ENCODE measurements at places on chromosomes 5 and 9.

DNA sequence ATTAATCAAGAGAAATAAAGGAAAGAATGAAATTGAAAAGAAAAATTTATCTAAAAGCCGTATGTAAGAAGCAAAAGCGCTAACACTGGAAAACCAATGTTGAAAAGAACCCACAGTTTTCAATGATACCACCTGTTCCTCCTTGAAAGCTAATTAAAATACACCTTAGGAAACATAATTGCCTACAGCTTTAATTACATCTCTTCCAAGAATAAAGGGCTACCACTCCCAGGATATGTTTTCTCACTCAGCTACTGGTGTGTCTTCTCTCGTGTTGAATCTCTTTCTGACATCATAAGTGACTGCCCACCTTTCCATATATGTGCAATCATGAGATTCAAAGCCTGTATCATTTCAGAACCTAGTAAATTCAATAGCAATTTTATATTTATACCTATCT lies 880.6 kb upstream of the DMAC1 start:
- no peak for DNase-seq

DNA sequence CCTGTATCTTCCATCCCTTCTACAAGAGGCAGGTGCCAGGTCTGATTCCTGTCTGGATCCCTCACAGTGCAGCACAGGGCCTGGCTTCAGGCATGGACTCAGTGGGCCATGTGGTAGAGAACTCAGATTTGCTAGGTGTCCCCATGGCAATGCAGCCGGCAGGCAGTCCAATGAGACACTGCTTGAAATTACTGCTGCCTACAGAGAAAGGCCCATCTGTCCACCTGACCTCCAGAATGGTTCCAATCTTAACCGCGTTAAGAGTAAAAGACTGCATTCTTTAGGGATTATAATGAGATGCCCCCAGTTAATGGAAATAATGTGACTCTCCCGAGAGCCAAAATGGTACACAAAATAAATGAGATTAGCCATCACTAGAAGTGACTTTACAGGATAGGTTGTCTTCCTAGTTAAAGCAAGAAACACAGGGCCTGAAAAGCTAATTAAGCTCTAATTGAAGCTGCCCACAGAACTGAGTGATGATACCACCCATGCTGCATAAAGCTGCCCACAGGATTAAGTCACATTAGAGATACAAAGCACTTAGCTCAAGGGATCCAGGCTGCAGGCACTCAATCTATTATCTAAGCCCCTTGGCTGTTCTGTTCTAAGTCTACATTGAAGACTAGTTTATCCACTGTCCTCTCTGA lies 11.4 kb downstream of the FAM193B start:
- DNase-seq, result no peak

DNA sequence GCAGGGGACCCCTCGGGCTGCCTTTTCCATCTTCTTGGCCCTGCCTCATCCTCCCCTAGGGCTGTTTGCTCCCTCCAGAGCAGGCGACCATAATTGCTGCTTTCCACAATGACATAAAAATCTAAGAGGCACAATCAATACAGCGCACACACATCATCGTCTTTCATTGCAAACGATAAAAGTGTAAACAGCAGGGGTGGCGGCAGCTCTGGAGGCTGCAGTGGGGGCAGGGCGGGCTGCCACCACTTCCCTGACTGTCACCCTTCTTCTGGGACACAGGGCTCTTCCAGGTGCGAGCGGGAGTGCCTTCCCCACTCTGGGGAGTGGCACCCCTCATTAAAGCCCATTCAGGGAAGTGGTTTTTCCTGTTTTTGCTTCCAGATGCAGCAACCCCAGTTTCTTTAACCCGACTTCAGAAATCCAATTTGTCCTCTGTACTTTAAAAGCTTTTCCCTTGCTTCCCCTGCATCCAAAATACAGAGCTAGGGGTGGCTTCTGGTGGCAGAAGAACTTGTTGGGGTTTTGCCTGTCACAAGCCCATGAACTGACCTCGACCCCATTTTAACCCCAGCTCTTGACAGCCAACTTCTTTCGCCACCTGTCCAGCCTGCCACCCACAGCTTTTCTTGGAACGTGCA lies 45.7 kb downstream of the TSPAN17 start:
- DNase-seq, result no peak

GRCh38 chr5:107320376-107320775 lies 350.4 kb downstream of the EFNA5 start:
- no peak for DNase-seq

DNA sequence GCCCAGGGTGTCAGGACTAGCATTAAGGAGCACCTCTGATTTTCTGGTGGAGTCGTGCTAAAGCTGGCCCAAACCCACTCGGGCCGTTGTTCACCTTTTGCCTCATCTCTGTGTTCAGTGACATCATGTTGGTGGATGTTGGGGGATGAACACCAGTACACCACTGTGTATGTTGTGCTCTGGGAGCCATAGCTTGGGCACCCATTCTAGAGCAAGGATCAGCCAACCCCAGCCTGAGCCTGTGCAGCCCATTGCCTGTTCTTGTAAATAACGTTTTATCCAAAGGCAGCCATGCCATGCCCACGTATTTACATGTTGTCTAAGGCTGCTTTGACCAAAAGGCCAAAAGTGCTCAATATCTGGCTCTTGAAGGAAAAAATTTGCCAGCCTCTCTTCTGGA lies 245.6 kb downstream of the FANCC start:
- DNase-seq, result no peak

DNA sequence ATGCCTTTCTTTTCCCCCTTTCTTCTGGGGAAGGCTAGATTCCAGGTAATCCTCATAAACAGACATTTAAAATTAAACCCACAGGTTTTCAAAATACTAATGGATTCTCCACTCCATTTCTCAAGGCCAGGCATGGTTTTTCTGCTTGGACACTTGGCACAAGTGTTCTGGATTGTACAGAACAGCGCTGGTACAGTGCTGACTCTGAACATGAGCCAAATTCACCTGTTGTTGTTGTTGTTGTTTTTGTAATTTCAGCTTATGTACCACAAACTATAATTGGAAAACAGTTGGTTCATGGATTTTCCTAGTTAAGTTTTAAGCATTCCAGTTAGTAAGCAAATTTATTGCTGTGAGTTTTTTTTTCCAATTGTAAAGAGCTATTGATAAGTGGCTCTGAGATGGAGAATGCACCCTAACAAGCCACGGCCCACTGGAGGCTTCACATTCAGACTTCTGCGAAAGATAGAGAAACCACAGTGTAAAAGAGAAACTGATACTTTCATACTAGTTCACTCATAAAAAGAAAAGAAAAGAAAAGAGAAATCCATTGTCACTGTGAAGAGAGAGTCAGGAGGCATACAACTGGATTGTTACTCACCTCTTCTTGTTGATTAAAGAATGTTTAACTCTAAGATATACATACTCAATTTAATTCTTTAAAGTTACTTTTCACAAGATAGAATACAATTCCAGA lies 16.2 kb upstream of the ITGA1 start:
- no peak for DNase-seq

- no peak for DNase-seq
Measured at GRCh38 chr5:14640765-14641164, 23.8 kb upstream of the OTULIN start.

DNA sequence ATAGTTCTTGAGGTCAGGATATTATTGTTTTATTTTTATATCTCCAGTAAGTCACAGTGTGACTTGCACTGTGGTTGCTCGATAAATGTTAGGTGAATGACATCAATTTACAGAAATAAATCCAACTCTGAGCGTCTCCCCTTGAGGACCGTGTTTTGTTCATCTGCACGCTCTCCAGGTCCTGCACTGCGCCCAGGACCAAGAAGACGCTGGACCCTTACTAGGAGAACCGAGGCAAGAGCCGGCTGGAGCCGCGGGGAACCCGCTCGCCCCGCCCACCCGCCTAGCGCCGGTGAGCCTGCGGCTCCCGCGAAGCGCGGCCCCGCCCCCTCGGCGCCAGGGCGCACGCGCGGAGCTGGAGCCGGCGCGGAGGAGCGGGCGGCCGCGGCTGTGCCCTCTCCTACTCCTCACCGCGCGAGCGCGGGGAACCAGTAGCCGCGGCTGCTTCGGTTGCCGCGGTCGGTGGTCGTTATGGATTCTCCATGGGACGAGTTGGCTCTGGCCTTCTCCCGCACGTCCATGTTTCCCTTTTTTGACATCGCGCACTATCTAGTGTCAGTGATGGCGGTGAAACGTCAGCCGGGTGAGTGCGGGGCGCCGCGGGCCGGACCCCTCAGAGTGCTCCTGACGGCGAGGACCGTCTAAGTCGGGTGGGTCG lies at the start of gene TMEM38B:
Gene TMEM38B (plus strand): TSS at position 352 of the 658 bp plus-strand sequence. CDS start 120 bp downstream, at position 472.
- peak; percentile 80 for DNase-seq

DNA sequence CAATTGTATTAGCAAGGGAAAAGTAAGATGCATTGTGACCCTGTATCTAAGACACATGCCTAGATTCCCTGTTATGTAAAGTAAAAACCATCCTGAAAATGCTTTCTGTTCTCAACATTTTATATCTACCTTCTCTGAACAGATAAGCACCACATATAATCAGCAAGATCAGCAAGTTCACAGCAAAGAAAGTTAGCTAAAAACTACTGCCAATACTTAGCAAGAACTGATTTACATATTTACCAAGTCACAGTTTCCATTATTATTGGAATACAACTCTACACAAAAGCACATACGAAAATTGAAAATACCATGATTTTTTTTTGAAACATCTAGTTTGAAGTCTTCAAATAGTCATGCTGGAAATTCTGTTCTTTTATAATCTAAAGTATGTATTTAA lies 1118.1 kb downstream of the TAF11L14 start:
- DNase-seq, result no peak

DNA sequence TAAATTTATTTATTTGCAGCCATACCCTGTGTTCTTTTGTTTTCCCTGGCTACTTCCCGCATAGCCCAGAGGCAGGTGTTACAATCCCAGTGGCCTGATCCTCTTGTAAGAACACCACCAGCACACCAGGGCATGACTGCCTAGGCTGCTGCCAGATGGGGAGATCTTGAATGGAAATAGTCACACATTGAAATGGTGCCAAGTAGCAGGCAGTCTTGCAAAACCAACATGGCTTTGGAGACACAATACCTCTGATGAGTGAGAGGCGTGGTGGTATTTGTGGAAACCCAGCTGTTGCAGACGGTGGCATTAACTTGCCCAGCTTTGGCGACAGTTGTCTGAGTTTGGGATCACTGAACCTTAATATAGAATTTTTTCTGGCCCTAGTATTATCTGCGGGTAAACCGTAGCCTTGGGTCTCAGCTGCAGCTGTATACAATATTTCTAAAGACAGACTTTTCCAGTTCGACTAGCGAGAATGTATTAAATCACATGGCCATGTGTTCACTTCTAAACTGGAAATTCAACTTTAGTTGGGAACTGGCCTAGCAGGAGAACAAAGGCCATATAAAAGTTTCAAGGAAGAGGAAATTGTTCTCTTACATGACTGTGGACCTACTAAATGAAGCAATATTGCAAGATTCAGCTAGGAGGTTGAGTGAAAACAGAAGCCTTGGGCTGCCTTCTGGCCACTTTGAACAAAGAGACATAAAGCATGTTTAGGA lies 277.0 kb downstream of the SMARCA2 start:
- DNase-seq, result no peak

DNA sequence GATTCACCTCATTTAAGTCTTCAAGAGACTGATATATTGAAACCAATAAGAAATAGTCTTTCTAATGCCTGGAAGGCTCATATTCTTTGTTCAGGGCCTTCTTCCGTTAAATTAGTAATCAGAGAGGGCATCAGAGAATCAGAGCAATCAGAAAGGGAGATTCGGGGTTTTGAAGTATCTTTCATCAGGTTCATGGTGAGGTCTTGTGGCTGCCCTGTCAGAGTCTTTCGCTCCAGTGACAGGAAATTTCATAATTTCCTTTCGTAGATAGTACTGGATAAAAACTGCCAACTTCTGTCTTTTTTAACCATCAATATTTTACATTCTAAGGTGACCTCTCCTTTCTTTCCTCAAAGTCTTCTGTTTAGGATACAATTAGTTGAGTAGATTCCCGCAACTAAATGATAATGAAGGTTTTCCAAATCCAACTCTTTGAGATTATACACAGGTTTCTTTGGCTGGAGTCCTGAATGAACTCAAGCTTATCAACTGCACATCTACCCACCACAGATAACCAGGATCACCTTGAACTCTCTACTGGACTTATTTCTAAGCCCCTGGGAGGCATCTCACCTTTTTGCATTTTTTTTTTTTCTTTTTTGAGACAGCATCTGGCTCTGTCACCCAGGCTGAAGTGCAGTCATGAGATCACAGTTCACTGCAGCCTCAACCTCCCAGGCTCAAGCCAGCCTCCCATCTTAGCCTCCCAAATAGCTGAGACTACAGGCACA lies 5.5 kb downstream of the IL31RA start:
- no peak for DNase-seq

- no peak for DNase-seq
Measured at GRCh38 chr9:109269081-109269480, 51.8 kb downstream of the EPB41L4B start.

GRCh38 chr5:180366326-180366725 lies 13.2 kb upstream of the GFPT2 start:
- no peak for DNase-seq

GRCh38 chr9:24939109-24939850 lies 393.6 kb upstream of the IZUMO3 start:
- no peak for DNase-seq

DNA sequence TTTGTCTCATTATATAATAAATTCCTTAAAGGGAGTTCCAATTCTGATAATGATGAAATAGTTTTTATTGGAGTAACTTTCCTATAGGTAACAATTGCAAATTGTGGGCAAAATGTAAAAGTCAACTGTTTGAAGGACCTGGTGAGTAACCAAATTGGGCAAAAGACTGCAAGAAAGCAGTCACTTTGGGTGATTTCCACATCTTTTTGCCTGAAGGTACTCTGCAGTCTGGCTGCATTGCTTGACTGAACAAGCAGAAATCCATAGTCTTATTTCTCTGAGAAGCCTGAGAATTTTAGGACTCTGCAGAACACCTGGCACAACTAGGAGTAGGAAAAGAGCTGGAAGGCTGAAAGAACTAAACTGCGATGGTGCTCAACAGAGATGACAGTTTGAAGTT lies 114.9 kb downstream of the HOMER1 start:
- DNase-seq, result no peak

DNA sequence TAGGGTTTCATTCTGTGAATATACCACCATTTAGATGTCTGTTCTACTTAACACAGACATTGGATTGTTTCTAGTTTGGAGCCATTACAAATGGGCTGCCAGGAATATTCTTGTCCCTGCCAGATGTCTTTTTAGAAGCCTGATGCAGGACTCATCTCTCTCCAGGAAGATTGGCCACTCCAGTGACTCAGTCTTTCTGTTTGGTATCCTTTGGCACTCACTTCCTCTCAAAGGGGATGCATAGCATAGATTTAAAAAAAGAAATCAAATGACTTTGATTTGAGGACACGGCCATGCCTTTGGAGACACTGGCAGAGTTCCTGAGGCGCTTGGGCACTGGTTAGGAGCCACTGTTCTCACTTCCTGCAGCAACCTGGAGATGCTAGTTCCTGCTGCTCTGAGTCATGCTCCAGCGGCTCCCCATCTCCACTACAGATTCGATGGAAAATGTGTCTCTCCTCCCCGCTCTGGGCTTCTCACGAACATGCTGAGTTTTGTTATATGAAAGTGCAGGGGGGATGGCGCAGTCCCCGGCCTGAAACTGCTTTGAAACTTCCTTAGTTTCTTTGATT lies 3.5 kb upstream of the ZNF366 start:
- DNase-seq, result no peak
